ENCODE measurements at places on chromosomes 7 and 10. TPM values are rescaled to one million over a fixed set of nuclear protein-coding genes. Genes with fewer than 3 reads are reported as not detected.

MIOS gene
- 51.7 TPM for total RNA-seq

SNX10 gene
- 19.3 TPM for total RNA-seq

DNA sequence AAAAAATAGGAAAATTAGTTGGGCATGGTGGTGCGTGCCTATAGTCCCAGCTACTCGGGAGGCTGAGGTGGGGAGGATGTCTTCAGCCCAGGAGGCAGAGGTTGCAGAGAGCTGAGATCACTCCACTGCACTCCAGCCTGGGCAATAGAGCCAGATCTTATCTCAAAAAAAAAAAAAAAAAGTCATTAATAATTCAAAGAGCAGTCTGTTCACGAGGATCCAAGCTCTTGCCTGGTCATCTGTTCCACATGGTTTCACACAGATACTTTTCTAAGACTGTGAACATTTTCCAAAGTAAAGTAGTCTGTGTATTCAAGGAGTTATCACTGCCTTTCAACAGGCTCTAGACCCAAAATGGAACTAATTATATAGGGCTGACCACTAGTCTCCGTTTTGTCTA, 86.9 kb downstream of the ZNF277 start:
- peaks cover 11% of the 10 kb centered on the region for H3K36me3 ChIP-seq
- H3K4me1 ChIP-seq: no peaks in the 10 kb centered on the region
- DNase-seq: no peak
- no peaks in the 10 kb centered on the region for H3K27me3 ChIP-seq

DNA sequence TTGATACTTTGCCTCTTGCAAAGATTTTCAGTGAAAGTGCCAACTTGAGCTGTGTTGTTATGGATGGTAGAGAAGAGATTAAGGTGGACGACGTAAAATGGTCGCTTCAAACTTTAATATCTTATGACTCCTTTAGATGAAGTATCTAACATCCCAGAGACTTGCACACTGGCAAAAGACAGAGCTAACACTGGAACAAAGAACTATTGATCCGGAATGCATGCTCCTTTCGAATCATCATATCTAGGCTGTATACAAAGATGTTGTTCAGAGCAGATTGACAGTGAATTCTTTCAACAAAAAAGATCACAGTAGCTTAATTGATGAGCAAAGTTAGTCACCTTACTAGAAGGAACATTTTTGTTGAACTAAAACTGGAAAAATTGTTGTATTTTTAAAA, 592.7 kb downstream of the NXPH1 start:
- H3K4me3 ChIP-seq: no peak overlapping the region
- H3K27ac ChIP-seq: no peak overlapping the region
- no peaks in the 10 kb centered on the region for H3K4me1 ChIP-seq
- DNase-seq: no peak
- H3K27me3 ChIP-seq: no peaks in the 10 kb centered on the region

- H3K36me3 ChIP-seq: peaks cover 6% of the 10 kb centered on the region
- DNase-seq: no peak
- H3K27me3 ChIP-seq: no peaks in the 10 kb centered on the region
- H3K27ac ChIP-seq: peak overlapping the region; percentile 94
- no peaks in the 10 kb centered on the region for H3K4me1 ChIP-seq
These were observed 812 bp upstream of the IDE start for GRCh38 chr10:92574548-92575261.

DNA sequence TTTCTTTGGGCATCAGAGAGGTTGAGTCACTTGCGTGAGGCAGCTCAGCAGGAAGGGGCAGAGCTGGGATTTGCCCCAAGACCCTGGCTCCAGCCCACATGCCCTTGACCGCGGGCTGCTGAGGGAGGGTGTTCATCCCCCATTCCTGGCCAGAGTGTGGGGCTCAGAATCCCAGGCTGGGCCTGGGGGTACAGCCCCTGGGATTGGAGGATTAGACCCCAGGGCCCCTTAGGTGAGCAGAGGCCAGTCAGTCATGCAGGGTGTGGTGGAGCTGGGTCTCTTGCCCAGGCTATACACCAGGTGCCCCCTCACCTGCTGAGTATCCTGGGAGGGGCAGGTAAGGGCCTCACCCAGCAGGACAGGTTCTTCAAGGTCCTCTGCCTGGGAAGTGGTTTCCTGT, 68.4 kb upstream of the ZNF716 start:
- no peak overlapping the region for H3K27ac ChIP-seq
- H3K27me3 ChIP-seq: no peaks in the 10 kb centered on the region
- no peak for DNase-seq
- no peaks in the 10 kb centered on the region for H3K36me3 ChIP-seq
- no peak overlapping the region for H3K4me3 ChIP-seq

- H3K4me3 ChIP-seq: no peak overlapping the region
- peaks cover 3% of the 10 kb centered on the region for H3K36me3 ChIP-seq
- no peak for DNase-seq
- no peak overlapping the region for H3K27ac ChIP-seq
- H3K4me1 ChIP-seq: no peaks in the 10 kb centered on the region
- H3K27me3 ChIP-seq: no peaks in the 10 kb centered on the region
These were observed 18.4 kb downstream of the SMURF1 start for GRCh38 chr7:99125505-99125865.

GRCh38 chr7:23852988-23853387, 143.0 kb downstream of the STK31 start:
- H3K27ac ChIP-seq: no peak overlapping the region
- H3K36me3 ChIP-seq: no peaks in the 10 kb centered on the region
- H3K27me3 ChIP-seq: no peaks in the 10 kb centered on the region
- no peak overlapping the region for H3K4me3 ChIP-seq
- no peak for DNase-seq

- DNase-seq: no peak
- no peak overlapping the region for H3K4me3 ChIP-seq
- no peaks in the 10 kb centered on the region for H3K27me3 ChIP-seq
- no peaks in the 10 kb centered on the region for H3K4me1 ChIP-seq
- no peak overlapping the region for H3K27ac ChIP-seq
- no peaks in the 10 kb centered on the region for H3K36me3 ChIP-seq
These were observed 109.1 kb downstream of the MTERF1 start for GRCh38 chr7:91771394-91771793.

GRCh38 chr10:22368981-22369380, 23.7 kb downstream of the SPAG6 start:
- H3K27me3 ChIP-seq: no peaks in the 10 kb centered on the region
- no peaks in the 10 kb centered on the region for H3K4me1 ChIP-seq
- H3K27ac ChIP-seq: no peak overlapping the region

- no peak overlapping the region for H3K4me3 ChIP-seq
- H3K27ac ChIP-seq: no peak overlapping the region
- no peaks in the 10 kb centered on the region for H3K4me1 ChIP-seq
- no peak for DNase-seq
These were observed 42.6 kb upstream of the DNAH11 start for GRCh38 chr7:21500117-21500832.

GRCh38 chr7:26006426-26006825, 145.6 kb upstream of the NFE2L3 start:
- H3K4me1 ChIP-seq: peaks cover 13% of the 10 kb centered on the region
- no peak overlapping the region for H3K27ac ChIP-seq
- no peaks in the 10 kb centered on the region for H3K36me3 ChIP-seq
- H3K4me3 ChIP-seq: no peak overlapping the region
- no peak for DNase-seq

GRCh38 chr7:47505312-47506007, 76.5 kb downstream of the TNS3 start:
- H3K4me1 ChIP-seq: peaks cover 5% of the 10 kb centered on the region
- H3K27me3 ChIP-seq: no peaks in the 10 kb centered on the region

Measured in endodermal cell (in vitro differentiated cells).